ENCODE measurements at places on chromosomes 1 and 21.

DNA sequence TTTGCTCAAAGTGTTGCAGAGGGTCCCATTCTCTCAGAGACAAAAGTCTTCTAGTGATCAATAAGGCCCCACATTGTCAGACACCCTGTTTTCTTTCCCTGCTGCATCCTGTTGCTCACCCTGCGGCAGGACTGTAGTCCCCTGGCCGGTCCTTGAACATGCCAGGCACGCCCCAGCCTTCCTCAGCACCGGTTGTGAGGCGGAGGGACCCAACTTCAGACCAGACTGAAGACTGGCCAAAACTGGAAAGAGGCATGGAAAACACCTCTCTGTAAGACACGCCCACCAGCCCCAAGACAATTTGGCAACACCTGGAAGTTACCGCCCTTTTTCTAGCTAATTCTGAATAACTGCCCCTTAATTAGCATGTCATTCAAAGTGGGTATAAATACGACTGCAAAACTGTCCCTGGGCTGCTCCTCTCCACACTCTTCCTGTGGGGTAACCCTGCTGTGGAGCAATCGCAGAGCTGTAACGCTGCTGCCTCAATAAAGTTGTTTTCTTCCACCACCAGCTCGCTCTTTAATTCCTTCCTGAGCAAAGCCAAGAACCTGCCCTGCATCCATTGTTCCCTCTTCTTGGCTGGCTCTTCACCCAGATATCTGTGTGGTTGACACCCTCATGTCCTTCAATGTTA lies 23.8 kb downstream of the PLA2G2A start:
- DNase-seq: no peak
- no peak overlapping the region for H3K4me3 ChIP-seq
- H3K27me3 ChIP-seq: peaks cover 5% of the 10 kb centered on the region
- H3K36me3 ChIP-seq: no peaks in the 10 kb centered on the region
- no peak overlapping the region for H3K27ac ChIP-seq
- no peaks in the 10 kb centered on the region for H3K4me1 ChIP-seq

DNA sequence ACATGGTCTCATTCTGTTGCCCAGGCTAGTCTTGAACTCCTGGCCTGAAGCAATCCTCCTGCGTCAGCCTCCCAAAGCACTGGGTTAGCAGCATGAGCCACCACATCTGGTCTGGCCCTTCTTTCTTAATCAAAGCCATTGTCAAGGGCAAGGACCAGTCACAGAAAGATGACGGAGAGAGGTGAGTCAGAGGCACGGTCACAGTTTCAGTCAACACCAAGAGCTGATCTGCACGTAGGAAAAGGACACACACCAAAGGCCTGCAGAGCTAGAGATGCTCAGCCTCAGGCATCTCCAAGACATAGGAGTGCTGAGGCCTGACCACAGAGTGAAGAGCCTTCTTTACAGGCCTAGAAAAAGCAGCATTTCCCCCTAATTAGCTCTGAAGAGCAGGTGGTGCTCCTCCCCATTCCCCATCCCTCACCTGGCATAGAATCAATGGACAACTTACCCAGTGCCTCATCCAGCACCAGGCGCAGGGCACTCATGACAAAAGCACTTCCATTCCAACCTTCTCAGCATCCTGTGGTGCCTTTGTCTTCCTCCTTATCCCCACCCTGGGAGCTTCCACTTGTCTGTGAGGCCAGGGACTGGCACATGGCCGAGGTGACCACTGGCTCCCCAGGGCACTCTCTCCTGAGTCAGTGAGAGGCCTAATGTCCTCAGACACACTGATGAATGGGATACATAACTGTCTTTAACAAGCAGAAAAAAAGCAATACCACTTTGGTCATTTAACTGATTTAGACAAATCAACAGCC lies 139.8 kb downstream of the AJAP1 start:
- H3K27ac ChIP-seq: no peak overlapping the region
- DNase-seq: no peak
- H3K27me3 ChIP-seq: peaks cover 2% of the 10 kb centered on the region
- H3K4me3 ChIP-seq: no peak overlapping the region
- H3K4me1 ChIP-seq: no peaks in the 10 kb centered on the region
- H3K36me3 ChIP-seq: no peaks in the 10 kb centered on the region

DNA sequence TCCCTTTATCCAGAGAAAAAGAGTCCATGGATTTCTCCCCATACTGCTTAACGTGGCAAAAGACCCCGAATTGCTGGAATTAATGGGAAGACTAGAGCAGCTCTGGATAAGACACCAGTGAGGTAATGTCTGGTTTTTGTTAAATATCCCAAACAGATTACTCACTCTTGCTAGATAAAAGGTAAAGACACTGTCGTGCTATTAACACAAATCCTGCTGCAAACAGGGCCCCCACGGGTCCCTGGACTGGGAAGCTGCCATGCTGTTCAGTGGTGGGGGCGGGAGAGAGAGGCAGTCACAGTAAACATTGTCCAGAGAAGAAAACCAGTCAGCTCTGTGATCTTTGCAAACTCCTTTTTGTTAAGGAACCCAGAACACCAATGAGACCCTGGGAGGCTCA lies 15.2 kb upstream of the SRP9 start:
- no peak overlapping the region for H3K27ac ChIP-seq
- H3K4me1 ChIP-seq: no peaks in the 10 kb centered on the region
- DNase-seq: no peak

- peaks cover 43% of the 10 kb centered on the region for H3K27me3 ChIP-seq
- no peak for DNase-seq
- H3K4me3 ChIP-seq: no peak overlapping the region
These were observed 17.9 kb downstream of the UBL4B start for GRCh38 chr1:110130113-110130591.

DNA sequence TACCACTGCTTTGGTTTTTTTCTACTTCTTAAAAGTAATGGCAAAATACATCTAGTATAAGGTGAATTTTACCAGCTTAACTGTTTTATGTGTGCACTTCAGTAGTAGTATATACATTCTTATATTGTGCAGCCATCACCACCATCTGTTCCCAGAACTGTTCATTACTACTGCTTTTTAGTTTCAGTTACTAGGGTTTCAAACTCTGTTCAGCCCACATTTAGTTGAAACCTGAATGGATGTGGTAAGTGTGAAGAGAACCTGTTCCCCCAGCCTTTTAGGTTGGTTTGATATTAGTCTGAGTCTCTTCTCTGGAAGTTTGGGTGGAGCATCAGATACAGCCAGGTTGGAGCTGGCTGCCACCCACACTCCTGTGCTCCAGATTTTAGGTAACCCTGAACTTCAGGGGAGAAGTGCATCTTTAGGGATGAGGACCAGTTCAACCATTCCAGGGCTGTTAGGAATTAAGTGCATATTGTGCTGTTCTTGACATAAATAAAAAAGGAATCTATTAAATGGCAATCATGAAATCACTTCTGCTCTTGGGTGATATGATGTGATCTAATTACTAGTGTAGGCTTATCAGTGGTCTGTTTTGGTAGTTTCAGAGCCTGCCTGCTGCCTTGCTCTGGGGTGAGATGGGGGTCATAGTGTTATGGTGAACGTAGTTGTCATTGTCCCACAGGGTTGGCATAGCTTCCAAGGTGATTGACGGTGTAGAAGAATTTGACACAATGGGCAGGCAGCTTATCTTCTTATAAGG lies 32.1 kb downstream of the URB2 start:
- peaks cover 50% of the 10 kb centered on the region for H3K36me3 ChIP-seq
- DNase-seq: no peak
- H3K27me3 ChIP-seq: no peaks in the 10 kb centered on the region
- H3K27ac ChIP-seq: no peak overlapping the region

- H3K4me3 ChIP-seq: no peak overlapping the region
- no peak overlapping the region for H3K27ac ChIP-seq
- peaks cover 4% of the 10 kb centered on the region for H3K27me3 ChIP-seq
- DNase-seq: no peak
These were observed 23.7 kb downstream of the PSMG1 start for GRCh38 chr21:39159342-39160063.

DNA sequence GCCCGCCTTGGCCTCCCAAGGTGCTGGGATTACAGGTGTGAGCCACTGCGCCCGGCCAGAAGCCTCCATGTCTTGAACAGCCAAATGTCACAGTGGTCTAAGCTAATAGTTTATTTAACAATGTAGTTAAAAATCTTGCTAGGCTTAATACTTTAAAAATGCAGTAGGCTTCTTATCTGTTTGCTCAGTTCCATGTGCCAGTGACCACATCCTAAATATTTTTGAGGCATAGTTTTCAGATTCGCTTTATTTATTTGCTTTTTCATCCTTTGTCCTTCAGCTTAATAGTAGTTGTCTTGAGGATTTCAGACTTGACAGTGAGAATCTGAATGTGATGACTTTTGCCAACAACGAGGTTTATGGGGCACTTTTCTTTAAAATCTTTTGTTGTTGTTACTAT lies 59.9 kb upstream of the PRRX1 start:
- H3K27me3 ChIP-seq: no peaks in the 10 kb centered on the region
- H3K36me3 ChIP-seq: no peaks in the 10 kb centered on the region
- no peaks in the 10 kb centered on the region for H3K4me1 ChIP-seq
- no peak overlapping the region for H3K27ac ChIP-seq
- H3K4me3 ChIP-seq: no peak overlapping the region

GRCh38 chr21:32015461-32016139 lies 142.8 kb downstream of the HUNK start:
- DNase-seq: no peak
- H3K27ac ChIP-seq: no peak overlapping the region
- H3K27me3 ChIP-seq: no peaks in the 10 kb centered on the region

GRCh38 chr1:110412576-110412975 lies 5.1 kb upstream of the LAMTOR5 start:
- no peaks in the 10 kb centered on the region for H3K36me3 ChIP-seq
- H3K27me3 ChIP-seq: no peaks in the 10 kb centered on the region
- peak; percentile 57 for DNase-seq
- peaks cover 15% of the 10 kb centered on the region for H3K4me1 ChIP-seq
- no peak overlapping the region for H3K27ac ChIP-seq

- H3K36me3 ChIP-seq: no peaks in the 10 kb centered on the region
- DNase-seq: no peak
- H3K27ac ChIP-seq: no peak overlapping the region
- no peak overlapping the region for H3K4me3 ChIP-seq
- H3K4me1 ChIP-seq: no peaks in the 10 kb centered on the region
These were observed 76.0 kb downstream of the RPS6KC1 start for GRCh38 chr1:213127074-213127473.

DNA sequence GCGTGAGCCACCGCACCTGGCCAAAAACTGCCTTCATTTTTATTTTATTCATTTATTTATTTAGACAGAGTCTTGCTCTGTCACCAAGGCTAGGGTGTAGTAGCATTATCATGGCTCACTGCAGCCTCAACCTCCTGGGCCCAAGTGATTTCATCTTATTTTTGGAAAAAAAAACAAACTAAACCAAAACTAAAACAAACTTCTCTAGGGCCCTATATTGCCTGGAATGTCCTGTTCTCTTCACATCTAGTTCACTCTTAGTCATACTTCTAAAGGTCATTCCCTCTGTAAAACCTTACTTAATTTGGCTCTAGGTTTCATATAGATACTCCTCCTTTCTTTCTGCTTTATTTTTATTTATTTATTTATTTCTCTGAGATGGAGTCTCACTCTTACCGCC lies 15.6 kb downstream of the RPS27 start:
- no peaks in the 10 kb centered on the region for H3K36me3 ChIP-seq
- H3K27me3 ChIP-seq: no peaks in the 10 kb centered on the region
- DNase-seq: no peak
- H3K4me3 ChIP-seq: no peak overlapping the region
- no peak overlapping the region for H3K27ac ChIP-seq
- no peaks in the 10 kb centered on the region for H3K4me1 ChIP-seq

DNA sequence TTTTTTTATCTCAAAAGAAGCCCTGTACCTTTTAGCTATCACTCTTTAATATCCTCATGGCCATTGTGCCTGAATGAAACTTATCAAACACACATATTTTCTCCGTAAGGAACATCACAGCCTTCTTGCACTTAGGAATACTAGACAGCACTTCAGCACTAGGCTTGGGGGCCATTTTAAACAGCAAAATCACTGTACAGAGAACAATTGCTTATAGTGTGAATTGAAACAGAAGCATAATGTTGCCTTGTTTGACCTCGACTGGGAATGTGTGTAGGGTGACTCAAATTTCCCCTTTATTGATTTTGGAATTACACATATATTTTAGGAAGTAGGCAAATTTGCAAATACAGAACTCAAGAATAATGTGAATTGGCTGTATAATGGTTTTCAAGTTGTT lies 36.4 kb downstream of the KYAT3 start:
- H3K4me1 ChIP-seq: no peaks in the 10 kb centered on the region
- no peaks in the 10 kb centered on the region for H3K27me3 ChIP-seq
- no peak overlapping the region for H3K4me3 ChIP-seq

DNA sequence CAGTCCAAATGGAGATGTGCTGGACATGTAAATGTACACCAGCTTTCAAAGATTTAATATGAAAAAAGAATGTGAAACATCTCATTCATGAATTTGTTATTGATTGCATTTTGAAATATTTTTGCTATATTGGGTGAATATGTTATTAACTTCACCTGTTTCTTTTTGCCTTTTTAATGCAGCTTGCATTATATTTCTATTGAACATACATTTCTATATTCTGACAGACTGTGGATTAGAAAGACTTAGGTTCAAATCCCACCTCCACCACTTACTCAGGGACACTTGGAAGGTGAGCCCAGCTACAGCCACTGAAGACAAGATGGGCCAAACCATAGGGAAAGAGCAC lies 37.8 kb downstream of the LRRN2 start:
- no peaks in the 10 kb centered on the region for H3K4me1 ChIP-seq
- no peak overlapping the region for H3K4me3 ChIP-seq
- H3K27me3 ChIP-seq: peaks cover 7% of the 10 kb centered on the region
- no peaks in the 10 kb centered on the region for H3K36me3 ChIP-seq
- no peak for DNase-seq

DNA sequence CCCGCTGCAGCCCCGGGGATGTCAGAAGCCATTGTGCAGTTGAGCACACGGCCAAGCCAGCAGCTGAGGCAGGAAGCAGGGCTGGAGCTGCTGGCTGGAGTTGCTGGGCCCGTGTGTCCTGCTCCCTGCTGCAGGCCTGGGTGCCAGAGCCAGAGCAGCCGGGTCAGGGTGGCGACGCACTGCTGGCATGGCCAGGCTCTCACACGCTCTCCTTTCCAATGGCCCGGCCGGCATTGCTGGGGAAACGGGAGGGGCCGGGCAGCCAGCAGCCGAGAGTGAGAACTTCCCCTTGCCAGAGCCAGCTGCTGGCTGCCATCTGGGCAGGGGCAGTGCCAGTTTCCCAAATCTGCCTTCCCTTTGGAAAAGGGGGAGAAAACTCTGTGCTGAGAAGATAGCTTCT lies 82.4 kb upstream of the PROX1 start:
- H3K4me3 ChIP-seq: no peak overlapping the region
- peak; percentile 6 for DNase-seq
- H3K36me3 ChIP-seq: no peaks in the 10 kb centered on the region
- H3K27ac ChIP-seq: no peak overlapping the region
- H3K4me1 ChIP-seq: no peaks in the 10 kb centered on the region
